ENCODE measurements at places on chromosomes 11 and 22.

DNA sequence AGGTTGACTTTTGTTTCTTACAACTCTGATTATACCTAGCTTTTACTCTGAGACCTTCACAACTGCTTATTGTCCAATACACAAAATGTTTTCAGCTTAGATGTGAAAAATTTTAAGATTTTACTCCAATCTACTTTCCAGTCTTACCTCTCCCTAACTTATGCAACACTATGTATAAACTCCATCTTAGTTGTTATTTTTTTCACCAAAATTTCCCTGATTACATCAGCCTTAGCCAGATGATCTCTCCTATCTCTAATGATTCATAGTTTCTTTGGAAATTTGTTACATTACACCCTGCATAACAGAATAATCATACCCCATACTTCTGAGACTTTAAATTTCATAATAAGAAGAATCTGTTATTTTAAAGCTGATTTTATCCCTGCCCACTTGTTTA, 621.0 kb upstream of the ANO3 start:
- H3K4me1 ChIP-seq: no peaks in the 10 kb centered on the region
- no peaks in the 10 kb centered on the region for H3K27me3 ChIP-seq
- no peaks in the 10 kb centered on the region for H3K36me3 ChIP-seq
- H3K4me3 ChIP-seq: no peak overlapping the region

DNA sequence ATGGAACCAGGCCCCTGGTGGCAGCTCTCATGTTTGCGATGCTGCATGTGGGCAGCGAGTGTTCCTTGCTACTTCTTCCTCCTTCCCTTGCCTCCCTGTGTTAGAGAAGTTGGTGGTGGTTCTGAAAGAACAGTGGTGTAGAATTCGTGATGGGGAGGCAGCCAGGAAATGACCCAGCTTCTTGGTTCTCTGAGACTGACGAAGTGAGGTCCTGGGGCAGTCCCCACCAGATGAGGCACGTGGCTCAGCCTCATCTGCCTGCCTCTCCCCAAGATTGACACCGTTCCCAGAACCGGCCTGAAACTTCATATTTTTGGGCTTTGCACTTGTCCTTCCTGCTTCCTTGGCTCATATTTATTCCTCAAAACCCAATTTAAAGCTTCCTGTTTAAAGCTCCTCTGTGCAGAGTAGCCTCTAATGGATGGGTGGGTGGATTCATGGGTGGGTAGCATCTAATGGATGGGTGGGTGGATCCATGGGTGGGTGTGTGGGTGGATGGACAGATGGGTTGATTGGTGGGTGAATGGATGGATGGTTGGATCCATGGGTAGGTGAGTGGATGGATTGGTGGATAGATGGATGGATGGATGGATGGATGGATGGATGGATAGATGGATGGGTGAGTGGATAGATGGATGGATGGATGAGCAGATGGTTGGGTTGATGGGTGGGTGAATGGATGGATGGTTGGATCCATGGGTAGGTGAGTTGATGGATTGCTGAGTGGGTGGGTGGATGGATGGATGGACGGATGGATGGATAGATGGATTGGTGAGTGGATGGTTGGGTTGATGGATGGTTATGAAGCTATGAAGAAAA, 77.3 kb upstream of the ATXN10 start:
- H3K27ac ChIP-seq: no peak overlapping the region
- no peak overlapping the region for H3K4me3 ChIP-seq
- no peaks in the 10 kb centered on the region for H3K27me3 ChIP-seq
- H3K4me1 ChIP-seq: no peaks in the 10 kb centered on the region
- DNase-seq: no peak

GRCh38 chr11:111459506-111460270, 52.5 kb downstream of the BTG4 start:
- no peaks in the 10 kb centered on the region for H3K36me3 ChIP-seq
- peaks cover 12% of the 10 kb centered on the region for H3K27me3 ChIP-seq
- no peak overlapping the region for H3K4me3 ChIP-seq
- no peak for DNase-seq
- H3K27ac ChIP-seq: no peak overlapping the region

- H3K27ac ChIP-seq: no peak overlapping the region
- DNase-seq: no peak
- H3K4me1 ChIP-seq: peaks cover 8% of the 10 kb centered on the region
- H3K36me3 ChIP-seq: peaks cover 2% of the 10 kb centered on the region
- H3K4me3 ChIP-seq: no peak overlapping the region
- H3K27me3 ChIP-seq: peaks cover 12% of the 10 kb centered on the region
Observed at GRCh38 chr22:36852056-36852973, 8.5 kb upstream of the NCF4 start.

- no peaks in the 10 kb centered on the region for H3K4me1 ChIP-seq
- H3K27ac ChIP-seq: no peak overlapping the region
- no peaks in the 10 kb centered on the region for H3K27me3 ChIP-seq
- no peak overlapping the region for H3K4me3 ChIP-seq
- H3K36me3 ChIP-seq: peaks cover 2% of the 10 kb centered on the region
Observed at GRCh38 chr11:27614092-27614491, 86.2 kb downstream of the BDNF start.

GRCh38 chr11:95892892-95893570, 30.9 kb downstream of the MTMR2 start:
- no peak overlapping the region for H3K27ac ChIP-seq
- no peak overlapping the region for H3K4me3 ChIP-seq
- H3K36me3 ChIP-seq: no peaks in the 10 kb centered on the region
- H3K4me1 ChIP-seq: peaks cover 14% of the 10 kb centered on the region
- no peak for DNase-seq

GRCh38 chr11:123429336-123429735, 733 bp upstream of the GRAMD1B start:
- H3K4me1 ChIP-seq: peaks cover 28% of the 10 kb centered on the region
- H3K27ac ChIP-seq: peak overlapping the region; percentile 3
- H3K36me3 ChIP-seq: peaks cover 20% of the 10 kb centered on the region
- no peak for DNase-seq
- peak overlapping the region; percentile 90 for H3K4me3 ChIP-seq

DNA sequence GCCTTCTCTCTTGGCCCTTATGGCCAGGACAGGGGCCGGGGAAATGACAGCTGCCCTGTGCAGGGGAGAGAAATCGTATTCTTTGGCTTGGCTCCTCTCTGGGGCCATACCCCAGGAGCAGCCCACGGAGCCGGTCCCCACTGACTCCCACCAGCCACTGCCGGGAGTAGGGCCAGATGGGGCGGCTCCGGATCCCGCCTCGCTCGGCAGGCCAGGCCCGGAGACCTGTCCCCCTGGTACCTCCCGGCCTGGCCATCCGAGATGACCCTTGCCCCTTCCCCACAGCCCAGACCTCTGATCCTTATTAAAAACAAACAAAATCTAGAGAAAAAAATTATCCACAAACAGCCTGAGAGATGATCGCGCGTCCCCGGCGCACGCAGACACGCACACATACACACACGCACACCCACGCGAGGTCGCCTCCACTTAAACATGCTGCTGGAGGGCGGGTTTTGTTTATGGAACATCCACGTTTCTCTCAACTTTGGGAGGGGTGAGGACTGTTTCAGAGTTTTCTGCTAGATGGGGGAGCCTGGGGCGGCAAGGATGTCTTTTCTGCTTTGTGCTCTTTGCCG, 59.1 kb downstream of the IGLL1 start:
- no peak for DNase-seq
- H3K4me3 ChIP-seq: peak overlapping the region; percentile 32
- peaks cover 2% of the 10 kb centered on the region for H3K4me1 ChIP-seq
- no peaks in the 10 kb centered on the region for H3K36me3 ChIP-seq
- no peak overlapping the region for H3K27ac ChIP-seq
- H3K27me3 ChIP-seq: peaks cover 42% of the 10 kb centered on the region

GRCh38 chr11:75063741-75064314, 32.8 kb downstream of the OR2AT4 start:
- peaks cover 12% of the 10 kb centered on the region for H3K27me3 ChIP-seq
- no peak overlapping the region for H3K4me3 ChIP-seq
- H3K27ac ChIP-seq: no peak overlapping the region
- no peak for DNase-seq
- no peaks in the 10 kb centered on the region for H3K4me1 ChIP-seq

- peaks cover 5% of the 10 kb centered on the region for H3K4me1 ChIP-seq
- no peaks in the 10 kb centered on the region for H3K36me3 ChIP-seq
- H3K4me3 ChIP-seq: no peak overlapping the region
- no peak overlapping the region for H3K27ac ChIP-seq
- H3K27me3 ChIP-seq: peaks cover 43% of the 10 kb centered on the region
- no peak for DNase-seq
Observed at GRCh38 chr22:22450343-22450839, 58.2 kb downstream of the ZNF280B start.

DNA sequence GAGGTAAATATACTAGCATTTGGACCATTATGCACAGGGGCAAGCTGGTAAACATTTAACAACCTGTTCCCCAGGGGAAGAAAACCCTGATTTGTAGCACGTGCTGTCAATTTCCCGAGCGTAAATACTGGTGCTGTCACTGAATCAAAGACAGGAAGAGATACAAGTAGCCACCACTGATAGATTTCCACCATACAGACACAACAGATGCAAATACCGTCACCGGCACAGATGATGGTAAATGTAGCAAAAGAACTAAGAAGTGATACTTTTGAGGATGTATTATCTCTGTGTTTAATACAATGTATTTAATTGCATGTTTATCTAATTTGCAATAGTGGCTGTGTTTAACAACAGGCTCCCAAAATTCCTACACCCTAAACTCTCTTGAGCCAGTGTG, 39.6 kb downstream of the SHISAL1 start:
- no peak overlapping the region for H3K27ac ChIP-seq
- peaks cover 10% of the 10 kb centered on the region for H3K27me3 ChIP-seq
- no peaks in the 10 kb centered on the region for H3K36me3 ChIP-seq
- no peaks in the 10 kb centered on the region for H3K4me1 ChIP-seq

GRCh38 chr22:37627121-37627520, 12.3 kb upstream of the SH3BP1 start:
- peaks cover 56% of the 10 kb centered on the region for H3K4me1 ChIP-seq
- peaks cover 21% of the 10 kb centered on the region for H3K36me3 ChIP-seq
- H3K27ac ChIP-seq: peak overlapping the region; percentile 95
- no peaks in the 10 kb centered on the region for H3K27me3 ChIP-seq
- DNase-seq: no peak

DNA sequence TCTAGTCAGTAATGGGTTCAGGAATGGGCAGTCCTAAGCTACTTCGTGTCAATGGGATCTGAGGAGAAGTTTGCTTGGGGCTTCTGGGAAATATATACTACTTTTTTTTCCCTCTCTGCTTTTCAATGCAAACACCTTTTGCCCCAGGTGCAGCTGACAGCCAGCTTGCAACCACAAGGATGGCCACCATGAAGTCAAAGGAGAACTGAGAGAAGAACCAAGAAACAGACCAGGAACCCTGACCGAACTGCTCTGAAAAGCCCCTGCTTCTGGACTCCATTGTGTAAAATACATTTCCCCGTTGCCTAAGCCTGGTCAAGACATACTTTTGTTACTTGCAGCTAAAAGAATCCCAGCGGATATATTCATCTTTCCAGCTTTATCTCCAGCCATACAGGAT, 20.1 kb upstream of the CD44 start:
- no peak overlapping the region for H3K27ac ChIP-seq
- peaks cover 4% of the 10 kb centered on the region for H3K36me3 ChIP-seq
- H3K4me1 ChIP-seq: peaks cover 21% of the 10 kb centered on the region

DNA sequence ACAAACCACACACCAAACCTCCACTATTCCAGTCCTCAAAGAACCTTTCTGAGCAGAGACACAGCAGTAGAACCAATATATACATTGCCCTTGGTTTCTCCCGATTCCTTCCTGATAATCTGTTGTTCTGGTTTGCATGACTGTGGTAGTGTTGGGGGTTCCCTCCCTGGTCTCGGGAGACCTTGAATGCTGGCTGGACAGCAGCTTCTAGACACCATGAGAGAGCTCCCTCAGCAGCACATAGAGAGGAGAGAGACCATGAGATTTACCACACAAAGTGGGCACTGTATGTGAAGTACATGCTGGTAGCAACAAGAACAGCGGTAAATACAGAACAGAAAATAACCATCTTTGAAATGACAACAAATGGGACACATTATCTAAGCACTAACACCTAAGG, 2.6 kb downstream of the C11orf91 start:
- no peaks in the 10 kb centered on the region for H3K36me3 ChIP-seq
- no peak for DNase-seq
- H3K4me3 ChIP-seq: no peak overlapping the region
- peaks cover 11% of the 10 kb centered on the region for H3K27me3 ChIP-seq
- H3K27ac ChIP-seq: no peak overlapping the region

DNA sequence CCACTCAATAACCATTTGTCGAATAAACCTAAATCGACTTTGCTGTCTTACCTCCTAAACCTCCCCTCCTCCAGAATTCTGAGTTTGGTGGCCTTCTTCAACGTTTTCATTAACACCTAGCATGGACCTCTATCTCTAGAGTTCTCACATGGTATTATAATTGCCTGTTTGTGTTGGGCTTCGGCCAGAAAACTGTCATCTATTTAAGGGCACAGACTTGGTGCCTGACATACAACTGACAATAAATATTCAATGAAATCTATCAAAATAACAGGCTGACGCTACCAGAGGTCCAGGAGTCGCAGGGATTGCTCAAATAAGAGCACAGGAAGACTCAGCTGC, 687 bp downstream of the ALKBH8 start:
- no peaks in the 10 kb centered on the region for H3K27me3 ChIP-seq
- H3K4me1 ChIP-seq: peaks cover 53% of the 10 kb centered on the region
- peaks cover 8% of the 10 kb centered on the region for H3K36me3 ChIP-seq
- DNase-seq: no peak

DNA sequence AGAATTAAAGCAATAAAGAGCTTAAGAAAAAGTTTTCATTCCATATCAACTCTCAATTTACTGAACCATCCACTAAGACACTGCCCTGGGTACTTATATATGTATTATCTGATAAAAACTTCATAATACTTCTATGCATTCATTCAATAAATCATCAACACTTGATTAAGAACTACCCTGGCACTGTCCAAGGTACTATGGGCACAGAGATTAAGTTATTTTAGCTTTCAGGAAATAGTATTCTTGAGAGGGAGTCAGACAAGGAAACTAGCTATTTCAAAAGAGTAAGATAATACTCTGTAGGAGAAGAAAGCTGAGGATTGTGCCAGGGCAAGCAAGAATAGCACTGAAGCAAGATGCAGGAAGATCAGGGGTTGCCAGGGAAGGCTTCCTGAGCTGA, 640.8 kb downstream of the FAM181B start:
- no peak overlapping the region for H3K27ac ChIP-seq
- H3K27me3 ChIP-seq: no peaks in the 10 kb centered on the region
- no peaks in the 10 kb centered on the region for H3K36me3 ChIP-seq
- no peaks in the 10 kb centered on the region for H3K4me1 ChIP-seq
- no peak overlapping the region for H3K4me3 ChIP-seq

DNA sequence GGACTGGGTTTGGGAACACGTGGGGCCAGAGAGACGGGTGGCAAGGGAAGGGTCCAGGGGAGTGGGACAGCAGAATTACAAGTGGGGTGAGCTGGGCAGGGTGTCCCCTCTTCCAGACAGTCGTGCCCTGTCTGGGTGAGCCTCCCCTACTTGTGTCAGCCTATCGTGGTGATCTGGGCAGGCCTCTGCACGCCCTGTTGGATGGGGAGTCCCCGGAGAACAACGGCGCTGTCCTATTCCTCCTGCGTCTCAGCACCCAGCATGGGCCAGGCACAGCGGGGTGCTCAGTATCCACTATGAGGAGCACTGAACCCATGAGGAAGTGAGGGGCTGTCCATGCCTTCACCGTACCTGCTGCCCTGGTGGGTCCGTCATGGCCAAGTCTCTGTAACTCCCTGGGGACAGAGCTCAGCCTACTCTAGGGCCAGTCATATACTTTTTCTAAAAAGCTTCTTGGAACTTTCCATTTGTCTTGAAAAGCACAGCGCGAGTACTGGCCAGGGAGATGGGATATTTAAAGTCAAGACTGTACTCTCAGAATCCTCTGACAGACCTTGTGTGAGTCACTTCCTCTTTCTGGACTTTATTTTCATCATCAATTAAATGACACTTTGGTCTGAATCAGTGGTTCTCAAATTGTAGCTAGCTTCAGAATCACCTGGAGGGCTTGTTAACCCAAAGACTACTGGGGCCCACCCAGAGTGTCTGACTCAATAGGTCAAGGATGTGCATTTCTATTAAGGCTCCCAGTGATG, 81.7 kb upstream of the NECTIN1 start:
- H3K36me3 ChIP-seq: no peaks in the 10 kb centered on the region
- no peaks in the 10 kb centered on the region for H3K4me1 ChIP-seq
- no peak for DNase-seq
- no peak overlapping the region for H3K4me3 ChIP-seq
- H3K27ac ChIP-seq: no peak overlapping the region

Data from activated naive CD8-positive, alpha-beta T cell treated with anti-CD3 and anti-CD28 coated beads for 36 hours (primary cell).